Transverse colon (tissue), 4 donors: ENCODE measurements at places on chromosomes 2 and 18.

GRCh38 chr2:5548991-5549715 lies 143.0 kb upstream of the SOX11 start:
- no peak for DNase-seq

DNA sequence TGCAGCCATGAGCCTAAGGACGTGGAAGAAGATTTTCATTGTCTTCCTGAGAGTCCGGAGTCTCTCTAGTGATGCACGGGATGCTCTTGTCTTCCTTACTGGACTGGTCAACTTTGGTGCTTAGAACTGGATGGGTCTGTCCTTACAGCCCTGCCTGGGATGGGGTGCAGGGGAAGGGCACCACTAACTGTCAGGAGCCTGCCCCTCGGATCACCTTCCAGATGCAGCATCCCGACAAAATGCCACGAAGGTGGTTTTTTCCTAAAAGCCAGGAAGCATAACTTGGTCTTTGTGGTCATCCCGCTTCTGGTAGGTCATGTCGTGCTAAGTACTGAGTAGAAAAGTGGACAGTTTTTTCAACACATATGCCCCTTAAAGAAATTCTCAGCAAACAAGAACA lies 207.4 kb upstream of the TWIST2 start:
- DNase-seq: no peak

DNA sequence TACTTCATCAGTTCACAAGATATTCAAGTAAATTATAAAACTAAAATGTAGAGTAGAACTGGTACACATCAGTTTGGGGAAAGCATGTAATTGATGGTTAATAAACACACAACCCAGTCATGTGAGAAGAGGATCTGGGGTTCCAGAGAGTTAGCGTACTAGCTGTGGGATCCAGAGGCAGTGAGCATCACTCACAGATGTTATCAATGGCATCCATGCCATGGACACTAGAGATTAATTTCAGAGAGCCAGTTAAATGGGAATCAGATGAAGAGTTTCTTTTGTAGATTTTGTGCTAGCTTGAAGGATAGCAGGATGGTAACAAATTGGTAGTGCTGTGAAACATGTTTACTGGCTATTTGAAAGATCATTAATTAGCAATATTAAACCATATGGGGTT lies 21.8 kb upstream of the CCDC68 start:
- DNase-seq: no peak

GRCh38 chr2:222641336-222641735 lies 14.6 kb downstream of the FARSB start:
- no peak for DNase-seq

DNA sequence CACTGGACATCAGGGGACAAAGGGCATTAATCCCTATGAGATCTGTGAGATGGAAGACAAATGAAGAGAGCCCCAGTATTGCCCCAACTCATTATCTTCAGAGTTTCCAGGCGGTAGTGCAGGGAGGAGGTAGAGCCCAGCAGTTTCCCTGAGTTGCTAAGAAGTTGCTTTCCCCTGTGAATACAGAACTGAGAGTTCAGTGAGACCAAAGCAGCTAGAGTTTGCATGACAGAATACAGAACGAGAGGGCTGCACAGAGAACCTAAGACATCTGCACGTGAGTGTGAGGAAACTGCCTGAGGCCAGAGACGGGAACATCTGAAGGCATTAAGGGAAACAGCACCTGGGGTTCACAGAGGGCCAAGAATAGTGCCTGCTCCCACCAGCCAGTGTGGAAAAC lies 18.1 kb upstream of the PGAP1 start:
- no peak for DNase-seq

GRCh38 chr2:236127010-236127409 lies 41.2 kb downstream of the GBX2 start:
- DNase-seq: no peak

DNA sequence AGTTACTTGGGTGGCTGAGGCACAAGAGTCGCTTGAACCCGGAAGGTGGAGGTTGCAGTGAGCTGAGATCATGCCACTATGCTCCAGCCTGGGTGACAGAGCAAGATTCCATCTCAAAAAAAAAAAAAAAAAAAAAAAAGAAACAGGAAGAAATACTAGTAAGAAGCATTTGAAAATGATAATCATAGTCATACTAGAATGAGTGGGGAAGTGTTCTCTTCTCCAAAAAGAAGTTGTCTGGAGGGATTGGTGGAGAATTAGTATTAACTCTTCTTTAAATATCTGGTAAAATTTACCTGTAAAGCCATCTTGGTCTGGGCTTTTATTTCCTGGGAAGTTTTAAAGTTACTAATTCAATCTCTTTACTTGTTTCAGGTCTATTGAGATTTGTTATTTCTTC lies 131.8 kb downstream of the FAM210A start:
- DNase-seq: no peak
